MCF 10A (cell line): ENCODE measurements at places on chromosomes 16 and 17. TPM values are rescaled to one million over a fixed set of nuclear protein-coding genes. Genes with fewer than 3 reads are reported as not detected.

GUCY2D gene
- not detected in 2 replicates for total RNA-seq

ARRB2 gene
- 20.7 and 25.1 TPM in 2 replicates for total RNA-seq

NPIPB4 gene
- 197 and 224 TPM in 2 replicates for total RNA-seq

CEP295NL gene
- 0.68 and 0.86 TPM in 2 replicates for total RNA-seq
